ENCODE measurements at places on chromosomes 4 and X. TPM values are rescaled to one million over a fixed set of nuclear protein-coding genes. Genes with fewer than 3 reads are reported as not detected.

The SORCS2 gene
- not detected for total RNA-seq

The MEPE gene
- total RNA-seq: not detected

The OSTC gene
- 89.4 TPM for total RNA-seq

The PRR32 gene
- total RNA-seq: not detected

The MAGEC3 gene
- total RNA-seq: not detected

The SSX4 gene
- total RNA-seq: not detected

The ZBTB49 gene
- total RNA-seq: 5.7 TPM

The SPIN2A gene
- total RNA-seq: 0.41 TPM

The S100G gene
- not detected for total RNA-seq

The MAGED4B gene
- total RNA-seq: 2.6 TPM

The FAM184B gene
- total RNA-seq: 0.04 TPM

The CT45A5 gene
- total RNA-seq: not detected

The NDP gene
- not detected for total RNA-seq

The RBMXL3 gene
- not detected for total RNA-seq

The NKX3-2 gene
- total RNA-seq: not detected

The ODAPH gene
- not detected for total RNA-seq

The EDA gene
- 1.4 TPM for total RNA-seq

The NR3C2 gene
- total RNA-seq: 4.8 TPM

The PCDH18 gene
- total RNA-seq: 0.04 TPM

The RAB9B gene
- total RNA-seq: 0.34 TPM

The IQCM gene
- total RNA-seq: not detected

The UCP1 gene
- total RNA-seq: not detected

The SPARCL1 gene
- total RNA-seq: not detected

The VEGFC gene
- total RNA-seq: not detected

The PPBP gene
- not detected for total RNA-seq

The TASL gene
- 3.4 TPM for total RNA-seq

The REPS2 gene
- total RNA-seq: not detected

The MSX1 gene
- 0.10 TPM for total RNA-seq

The ARHGAP6 gene
- not detected for total RNA-seq

The GYPA gene
- total RNA-seq: not detected

The ETNPPL gene
- not detected for total RNA-seq

The TMEM271 gene
- total RNA-seq: not detected

The NHSL2 gene
- 0.31 TPM for total RNA-seq

The INPP4B gene
- 45.7 TPM for total RNA-seq

The IRS4 gene
- not detected for total RNA-seq

The CXorf49 gene
- total RNA-seq: not detected

The HAUS3 gene
- 23.7 TPM for total RNA-seq

The TSPAN6 gene
- 0.52 TPM for total RNA-seq

The NLGN3 gene
- total RNA-seq: 0.41 TPM

The SHISA3 gene
- total RNA-seq: 0.21 TPM

The GPR101 gene
- not detected for total RNA-seq

The MAMLD1 gene
- total RNA-seq: 0.91 TPM
